ENCODE measurements at places on chromosomes 7 and 10.

- no peak for DNase-seq
These were observed 272.4 kb upstream of the CELF2 start for GRCh38 chr10:10745291-10745690.

- DNase-seq = no peak
These were observed 76.6 kb downstream of the NRBF2 start for GRCh38 chr10:63209705-63210104.

GRCh38 chr10:110495731-110496552, 1.8 kb upstream of the DUSP5 start:
- no peak for DNase-seq

GRCh38 chr7:156151078-156151477, 338.8 kb upstream of the SHH start:
- no peak for DNase-seq

DNA sequence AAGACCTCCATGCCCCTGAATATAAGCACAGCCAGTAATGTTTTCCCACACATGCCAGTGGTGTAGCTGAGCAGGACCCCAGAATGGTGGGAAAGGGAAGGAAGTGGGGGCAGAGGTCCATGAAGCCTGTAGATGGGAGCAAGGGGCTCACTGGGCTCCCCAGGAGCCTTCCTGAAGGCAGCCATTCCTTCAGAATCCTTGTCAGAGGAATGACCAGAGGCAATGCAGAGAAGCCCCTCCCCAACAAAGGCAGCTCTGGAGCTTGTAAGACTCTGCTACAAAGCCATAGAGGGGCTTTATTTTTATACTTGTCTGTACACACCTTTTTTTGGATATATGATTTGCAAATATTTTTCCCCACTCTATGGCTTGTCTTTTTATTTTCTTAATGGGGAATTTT, 165.0 kb upstream of the TCF7L2 start:
- DNase-seq = no peak

GRCh38 chr10:119769886-119770285, 44.0 kb downstream of the INPP5F start:
- no peak for DNase-seq

- no peak for DNase-seq
These were observed 1164.7 kb upstream of the AUTS2 start for GRCh38 chr7:68433462-68434070.

DNA sequence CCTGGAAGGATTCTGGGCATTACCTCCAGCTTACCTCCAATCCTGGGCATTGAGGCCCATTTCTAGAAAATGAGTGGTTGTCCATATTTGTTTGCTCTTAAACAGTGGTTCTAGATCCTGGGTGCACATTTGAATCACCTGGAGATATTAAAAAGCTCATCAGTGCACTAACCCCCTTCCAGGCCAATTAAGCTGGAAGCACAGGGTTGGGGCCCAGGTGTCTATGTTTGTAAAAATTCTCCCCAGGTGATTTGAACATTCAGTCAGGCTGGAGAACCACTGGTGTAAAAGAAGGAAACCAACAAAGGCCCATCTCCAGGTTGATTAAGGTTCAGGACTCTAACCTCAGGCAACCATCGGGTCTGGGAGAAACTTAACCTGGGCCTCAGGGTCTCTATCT, 102.6 kb upstream of the NANOS1 start:
- no peak for DNase-seq

GRCh38 chr7:69657985-69658384, 59.7 kb downstream of the AUTS2 start:
- no peak for DNase-seq

- DNase-seq = no peak
These were observed 596.5 kb upstream of the POT1 start for GRCh38 chr7:125526092-125526491.

DNA sequence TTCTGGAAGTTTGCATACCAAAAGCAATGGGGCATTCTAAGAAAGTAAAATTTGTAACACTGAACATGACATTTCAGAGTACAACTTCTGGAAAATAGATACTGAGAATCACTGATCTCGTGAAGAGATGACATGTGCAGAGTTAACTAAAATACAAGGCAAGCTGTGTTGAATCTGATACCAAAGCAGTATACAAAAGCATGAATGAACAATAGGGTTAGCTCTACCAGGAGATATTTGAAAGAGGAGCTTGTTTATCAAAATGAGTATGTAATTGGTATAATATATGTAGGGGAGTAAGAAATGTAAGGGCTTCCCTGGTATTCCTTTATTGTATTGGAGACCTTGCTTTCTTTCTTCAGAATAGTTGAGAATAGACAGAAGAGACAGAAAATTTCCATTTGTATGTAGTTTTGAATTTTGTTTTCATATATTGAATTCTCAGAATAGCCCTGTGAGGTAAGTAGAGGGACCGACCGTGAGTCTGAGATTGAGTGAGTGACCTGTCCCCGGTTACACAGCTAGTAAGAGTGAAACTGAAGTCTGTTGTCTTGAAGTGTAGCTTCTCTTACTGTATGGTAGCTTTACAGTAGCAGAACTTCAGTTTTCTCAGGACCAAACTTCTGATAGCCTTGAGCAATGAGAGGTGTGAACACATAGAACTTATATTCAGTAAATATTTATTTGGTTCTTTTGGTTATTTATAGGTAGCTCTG, 5.0 kb downstream of the HBP1 start:
- no peak for DNase-seq

- no peak for DNase-seq
These were observed 433.0 kb downstream of the ANKRD7 start for GRCh38 chr7:118657391-118658005.

DNA sequence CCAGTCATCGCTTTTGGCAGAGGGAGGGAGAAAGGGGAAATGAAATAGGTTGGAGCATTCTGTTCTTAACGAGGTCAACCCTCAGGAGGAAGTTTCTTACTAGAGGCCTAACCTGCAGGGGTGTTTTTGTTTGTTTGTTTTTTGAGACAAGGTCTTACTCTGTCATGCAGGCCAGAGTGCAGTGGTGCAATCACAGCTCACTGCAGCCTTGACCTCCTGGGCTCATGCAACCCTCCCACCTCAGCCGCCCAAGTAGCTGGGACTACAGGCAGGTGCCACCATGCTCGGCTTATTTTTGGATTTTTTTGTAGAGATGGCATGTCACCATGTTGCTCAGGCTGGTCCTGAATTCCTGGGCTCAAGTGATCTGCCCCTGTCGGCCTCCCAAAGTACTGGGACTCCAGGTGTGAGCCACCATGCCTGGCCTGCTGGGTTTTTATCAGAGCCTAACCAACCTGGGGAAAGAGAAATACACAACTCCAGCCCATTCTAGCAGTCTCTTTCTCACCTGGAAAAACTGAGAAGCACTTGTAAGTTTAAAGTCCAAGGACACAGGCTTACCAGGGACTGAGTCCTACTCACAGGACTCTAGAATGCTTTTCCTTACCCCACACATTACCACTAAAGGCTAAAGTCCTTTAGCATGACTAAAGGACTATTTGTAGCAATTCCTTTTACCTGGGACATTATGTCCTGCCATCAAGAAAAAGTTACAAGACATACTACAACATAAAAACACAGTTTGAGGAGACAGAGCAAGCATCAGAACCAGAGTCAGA, 101.0 kb upstream of the EGFR start:
- no peak for DNase-seq

- no peak for DNase-seq
These were observed 103.7 kb downstream of the GLI3 start for GRCh38 chr7:42133321-42133720.

DNA sequence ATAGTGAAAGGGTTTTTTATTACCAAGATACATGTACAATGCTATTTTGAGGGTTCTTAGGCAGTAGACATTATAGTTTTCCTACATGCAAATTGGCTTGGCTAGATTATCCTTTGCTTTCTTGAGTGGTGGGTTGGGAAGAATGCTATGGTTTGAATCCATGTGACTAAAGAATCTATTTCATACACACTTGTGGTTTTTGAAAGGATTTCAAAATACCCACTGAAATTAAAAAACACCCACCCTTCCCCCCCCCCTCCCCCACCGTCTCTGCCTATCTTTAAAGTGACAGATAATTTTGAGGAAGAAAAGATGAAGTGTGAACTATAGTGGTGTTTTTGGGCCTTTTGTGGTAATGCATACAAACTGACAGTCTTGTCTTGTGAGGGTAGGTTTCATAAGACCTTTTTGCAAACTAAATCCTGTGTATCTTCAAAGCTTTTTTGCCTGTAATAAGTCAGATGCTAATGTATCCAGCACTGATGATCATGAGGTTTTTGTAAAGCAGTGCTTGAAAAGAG, 90.9 kb downstream of the TPST1 start:
- DNase-seq = no peak

- no peak for DNase-seq
These were observed 175.5 kb upstream of the ZMIZ1 start for GRCh38 chr10:78893217-78893616.

GRCh38 chr10:88851706-88852105, at the start of gene ANKRD22:
Gene ANKRD22, minus strand, starts transcription at chr10:88851844. Its CDS starts 237 bp downstream, at chr10:88851607.
- no peak for DNase-seq

- no peak for DNase-seq
These were observed 84.1 kb upstream of the ETV1 start for GRCh38 chr7:14073543-14073942.

GRCh38 chr7:151839451-151839921, 37.4 kb downstream of the PRKAG2 start:
- DNase-seq = no peak

DNA sequence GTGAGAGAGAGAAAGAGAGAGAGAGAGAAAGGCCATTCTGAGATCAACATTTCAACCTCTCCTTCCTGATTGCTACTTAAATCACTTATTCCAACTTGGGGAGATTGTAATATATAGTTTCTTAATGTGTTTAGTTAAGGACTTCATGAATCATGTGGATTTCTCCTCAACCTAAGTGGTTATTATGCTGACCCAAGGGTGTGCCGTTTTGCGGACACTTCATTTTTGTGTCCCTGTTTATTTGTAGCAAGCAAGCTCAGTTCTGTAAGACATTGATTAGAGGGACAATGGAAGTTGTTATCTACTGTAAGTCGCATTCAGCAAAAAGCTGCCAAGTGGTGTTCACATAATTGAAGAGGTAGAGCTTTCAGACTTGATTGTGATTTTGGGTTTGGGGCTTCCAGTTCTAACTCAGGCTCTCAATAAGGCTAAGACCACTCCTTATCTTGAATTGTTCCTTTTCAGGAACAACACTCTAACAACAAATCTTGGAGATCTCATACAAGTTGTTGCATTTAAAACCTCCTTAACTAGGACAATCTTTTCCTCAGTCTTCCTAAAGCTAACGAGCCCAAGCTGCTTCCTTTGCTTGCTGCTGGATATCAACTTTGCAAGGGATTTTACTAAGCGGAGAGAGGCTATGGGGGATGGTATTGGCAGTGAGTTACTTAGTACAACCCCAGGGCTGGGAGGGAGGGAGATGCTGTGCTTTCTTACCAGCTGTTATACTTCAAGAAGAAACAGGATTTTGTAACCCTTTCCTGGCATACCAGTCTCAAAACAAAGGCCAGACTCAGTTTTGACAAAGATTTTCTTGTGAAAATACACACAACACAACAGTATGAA, 19.8 kb upstream of the COL1A2 start:
- DNase-seq = peak; percentile 97

- DNase-seq = no peak
These were observed 2.1 kb downstream of the ST8SIA6 start for GRCh38 chr10:17452060-17452841.

DNA sequence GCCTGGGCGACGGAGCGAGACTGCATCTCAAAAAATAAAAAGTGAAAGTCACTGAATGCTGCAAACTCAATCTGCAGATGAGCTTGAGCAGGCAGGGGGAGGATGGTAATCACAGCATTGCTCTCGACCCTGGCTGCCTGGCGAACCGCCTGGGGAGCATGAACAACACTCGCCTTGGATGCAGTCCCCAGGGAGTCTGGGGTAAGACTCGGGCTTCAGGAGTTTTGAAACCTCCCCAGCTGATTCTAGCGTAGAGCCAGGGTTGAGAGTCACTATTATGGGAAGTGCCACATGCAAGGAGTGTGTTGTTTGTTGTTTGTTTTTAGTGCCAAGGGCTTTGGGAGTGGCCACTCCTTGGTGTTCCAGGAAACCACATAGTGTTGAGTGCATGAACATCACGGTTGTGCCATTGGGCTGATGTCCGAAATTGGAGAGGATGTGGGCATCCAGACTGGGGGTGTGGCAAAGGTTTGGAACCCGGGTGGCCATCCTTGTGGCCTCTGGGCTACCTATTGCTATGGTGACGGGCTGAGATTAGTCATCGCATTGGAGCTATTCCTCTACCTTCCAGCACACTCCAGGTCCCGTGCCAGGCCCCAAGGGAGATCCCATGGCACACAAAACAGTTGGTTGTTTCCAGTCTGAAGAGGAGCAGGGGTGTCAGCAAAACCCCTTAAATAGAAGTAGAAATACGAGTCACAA, 92.6 kb downstream of the RGS10 start:
- DNase-seq = no peak

DNA sequence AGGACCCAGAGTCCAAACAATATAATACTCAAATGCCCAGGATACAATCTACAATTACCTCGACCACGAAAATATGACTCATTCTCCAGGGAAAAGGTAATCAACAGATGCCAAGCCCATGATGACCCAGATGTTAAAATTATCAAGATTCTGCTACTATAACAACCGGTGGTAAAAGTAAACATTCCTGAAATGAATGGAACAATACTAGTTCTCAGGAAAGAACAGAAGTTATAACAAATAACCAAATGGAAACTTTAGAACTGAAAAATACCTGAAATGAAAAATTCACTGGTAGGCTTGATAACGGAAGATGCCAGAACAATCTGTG, 34.1 kb upstream of the GUSB start:
- DNase-seq = no peak

DNA sequence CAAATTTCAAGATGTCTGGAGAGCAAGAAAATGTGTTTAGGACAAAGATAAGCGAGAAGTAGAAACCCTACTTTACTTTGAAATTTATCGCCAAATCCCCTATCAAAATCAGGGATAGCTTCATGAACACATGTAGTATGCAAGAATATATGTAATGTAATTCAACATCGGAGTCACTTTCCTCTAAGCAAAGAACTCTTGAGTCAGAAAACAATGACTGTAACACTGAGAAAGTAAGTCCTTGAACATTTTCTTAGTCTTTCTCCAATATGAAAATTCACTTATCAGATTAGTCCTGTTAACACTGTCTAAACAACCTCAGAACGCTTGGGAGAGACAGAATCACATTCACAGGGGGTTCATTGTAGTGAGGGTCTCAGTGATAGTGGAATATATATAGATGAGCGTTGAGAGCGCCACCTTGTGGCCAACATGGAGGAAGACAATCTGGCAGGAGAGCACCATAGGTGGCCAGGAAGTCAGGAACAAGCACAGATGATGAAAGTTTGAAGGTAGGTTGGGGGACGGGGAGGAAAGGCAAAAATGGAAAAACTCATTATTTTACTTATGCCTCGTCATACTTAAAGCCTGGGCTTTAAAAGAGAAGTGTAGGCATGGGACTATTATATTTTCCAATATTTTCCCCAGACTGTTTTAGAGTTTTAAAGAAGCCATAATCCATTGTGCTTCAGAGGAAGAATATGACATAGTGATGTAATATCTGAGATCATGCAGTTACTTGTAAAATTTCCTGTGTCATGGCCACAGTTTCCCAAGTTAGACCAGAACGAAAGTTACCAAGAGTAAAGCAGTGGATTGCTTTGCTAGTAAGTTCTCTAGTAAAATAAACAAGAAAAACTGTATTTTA, 115.5 kb upstream of the GNAI1 start:
- peak; percentile 72 for DNase-seq

- no peak for DNase-seq
These were observed 14.0 kb downstream of the PRKRIP1 start for GRCh38 chr7:102410123-102410522.

- no peak for DNase-seq
These were observed 148.6 kb upstream of the NAMPT start for GRCh38 chr7:106433377-106433776.

- peak; percentile 75 for DNase-seq
These were observed 945 bp upstream of the RHEB start for GRCh38 chr7:151520419-151521261.
